ENCODE measurements at places on chromosomes 4 and X. TPM values are rescaled to one million over a fixed set of nuclear protein-coding genes. Genes with fewer than 3 reads are reported as not detected.

DNA sequence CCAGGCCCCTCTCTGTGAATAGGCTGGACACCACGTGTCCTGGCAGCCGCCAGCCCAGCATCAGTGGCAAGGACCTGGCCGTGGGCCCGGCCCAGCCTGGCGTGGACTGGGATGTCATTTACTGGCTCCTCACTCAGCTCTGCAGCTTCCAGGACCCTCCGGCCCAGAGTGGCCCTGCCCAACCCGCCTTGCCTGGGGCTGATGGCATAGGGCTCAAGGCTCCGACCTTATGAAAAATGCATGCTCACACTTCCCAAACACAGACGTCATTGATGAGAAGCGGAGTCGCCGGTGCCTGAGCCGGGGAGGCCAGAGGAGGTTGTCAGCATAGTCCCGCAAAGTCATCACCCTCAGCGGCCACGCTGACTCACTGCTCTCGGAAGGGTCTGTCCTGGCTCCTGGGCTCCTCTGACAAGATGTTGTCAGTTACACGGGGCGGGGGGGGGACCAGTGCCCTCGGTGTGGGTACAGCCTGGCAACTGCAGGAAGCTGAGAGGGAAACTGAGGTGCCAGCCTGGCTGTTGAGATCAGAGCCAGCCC, 14.3 kb downstream of the CFAP99 start:
- DNase-seq: no peak

- DNase-seq: no peak
These were observed 467.7 kb downstream of the NKX6-1 start for GRCh38 chr4:84031401-84031800.

The MFAP3L gene
- total RNA-seq: 1.6 TPM

GRCh38 chr4:39908284-39908683, 69.4 kb downstream of the PDS5A start:
- DNase-seq: no peak

- DNase-seq: no peak
These were observed 2.5 kb upstream of the SPANXD start for GRCh38 chrX:141701072-141701471.

DNA sequence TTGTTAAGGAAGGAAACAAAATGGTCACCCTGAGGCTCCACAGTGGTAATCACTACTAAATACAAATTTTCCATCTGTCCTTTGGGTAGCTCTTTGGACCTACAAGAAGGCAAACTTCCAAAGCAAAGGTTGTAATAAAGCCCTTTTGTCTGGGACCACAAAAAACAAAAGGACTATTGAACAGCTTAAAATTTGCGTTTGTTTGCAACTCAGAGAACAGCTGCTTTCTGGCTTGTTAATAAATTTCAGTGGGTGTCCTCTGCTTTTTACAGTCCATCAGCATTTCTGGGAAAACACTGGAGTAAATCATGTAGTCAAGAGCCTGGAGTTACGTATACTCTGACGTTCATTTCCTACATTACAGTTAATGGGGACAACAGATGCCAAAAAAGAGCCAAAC, 439.7 kb upstream of the DIAPH2 start:
- DNase-seq: no peak

DNA sequence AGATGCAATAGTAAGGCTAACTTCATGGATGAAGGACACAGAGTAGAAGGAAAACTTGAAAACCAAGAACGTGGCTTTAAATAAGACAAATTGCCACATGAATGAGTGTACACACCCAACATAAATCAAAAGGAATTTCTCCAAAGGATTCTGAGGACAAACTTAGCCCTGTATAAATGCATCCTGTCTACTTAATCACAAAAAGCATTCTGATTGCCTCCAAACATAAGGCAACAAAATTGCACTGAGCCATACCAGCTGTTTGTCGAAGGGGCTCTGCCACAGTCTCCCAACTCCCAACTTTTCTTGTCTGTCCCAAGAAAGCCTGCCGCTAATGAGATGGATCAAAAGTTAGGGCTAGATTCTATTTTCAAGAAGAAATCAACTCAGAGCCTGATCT, 194.3 kb downstream of the SOWAHB start:
- DNase-seq: no peak

- no peak for DNase-seq
These were observed 176.1 kb upstream of the PSAPL1 start for GRCh38 chr4:7610841-7611240.

- no peak for DNase-seq
These were observed 122.9 kb downstream of the PPA2 start for GRCh38 chr4:105350859-105351490.

DNA sequence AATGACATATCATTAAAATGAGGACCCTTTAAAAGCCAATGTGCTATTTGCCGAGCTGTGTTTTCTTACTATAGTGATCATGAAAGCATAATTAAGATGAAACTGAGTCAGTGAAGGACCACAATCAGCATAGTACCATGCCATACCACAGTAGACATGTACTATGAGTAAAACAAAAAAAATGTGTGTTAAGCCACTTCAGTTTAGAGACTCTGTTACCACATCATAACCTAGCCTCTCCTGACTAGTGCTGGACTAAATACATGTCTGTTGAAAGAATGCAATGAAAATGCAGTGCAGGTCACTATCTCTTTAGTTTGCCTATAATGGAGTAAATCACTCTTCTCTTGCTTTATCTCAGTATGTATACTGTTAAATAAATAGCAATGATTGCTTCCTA, 12.3 kb upstream of the DDX53 start:
- no peak for DNase-seq

DNA sequence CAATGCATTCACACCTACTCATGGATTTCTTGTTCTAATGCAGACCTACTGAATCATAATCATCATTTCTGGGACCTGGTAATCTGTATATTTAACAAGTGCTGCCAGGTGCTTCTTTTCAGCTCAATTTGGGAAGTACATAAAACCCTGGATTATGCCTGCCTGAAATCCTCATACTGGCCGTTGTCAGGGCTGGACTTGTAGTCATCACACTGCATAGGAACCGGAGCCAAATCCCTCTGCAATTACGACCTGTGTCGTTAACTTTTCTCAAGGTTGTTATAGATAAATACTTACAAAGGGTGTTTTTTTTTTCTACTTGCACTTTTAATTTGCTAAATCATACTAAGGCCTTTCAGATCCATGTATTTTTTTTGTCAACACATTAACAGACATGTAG, 294.9 kb upstream of the PRPS2 start:
- no peak for DNase-seq

DNA sequence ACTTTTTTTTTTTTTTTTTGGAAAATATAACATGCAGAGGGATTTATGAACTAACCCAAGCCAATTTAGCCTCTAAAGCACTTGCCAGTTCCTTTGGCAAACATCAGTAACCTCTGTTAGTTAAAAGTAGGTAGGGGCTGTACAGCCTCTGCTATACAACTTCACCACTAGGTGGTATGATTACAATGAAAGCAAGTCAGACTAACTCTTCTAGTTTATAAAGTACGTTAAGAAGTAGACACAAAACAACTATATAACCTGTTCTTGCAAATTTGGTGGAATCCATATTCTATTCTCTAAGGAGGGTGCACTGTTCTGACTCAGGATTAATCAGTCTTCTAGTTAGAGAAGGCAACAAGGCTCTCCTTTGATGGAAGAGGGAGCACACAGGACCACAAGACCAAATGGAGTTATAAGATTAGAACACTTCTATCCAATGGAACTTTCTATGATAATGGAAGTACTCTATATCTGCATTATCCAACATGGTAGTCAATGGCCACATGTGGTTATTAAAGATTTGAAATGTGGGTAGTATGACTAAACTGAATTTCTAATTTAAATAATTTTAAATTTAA, 12.8 kb downstream of the AIMP1 start:
- no peak for DNase-seq

The SSX1 gene
- total RNA-seq: not detected

GRCh38 chrX:101257448-101258258, 33.5 kb downstream of the TAF7L start:
- DNase-seq: no peak

DNA sequence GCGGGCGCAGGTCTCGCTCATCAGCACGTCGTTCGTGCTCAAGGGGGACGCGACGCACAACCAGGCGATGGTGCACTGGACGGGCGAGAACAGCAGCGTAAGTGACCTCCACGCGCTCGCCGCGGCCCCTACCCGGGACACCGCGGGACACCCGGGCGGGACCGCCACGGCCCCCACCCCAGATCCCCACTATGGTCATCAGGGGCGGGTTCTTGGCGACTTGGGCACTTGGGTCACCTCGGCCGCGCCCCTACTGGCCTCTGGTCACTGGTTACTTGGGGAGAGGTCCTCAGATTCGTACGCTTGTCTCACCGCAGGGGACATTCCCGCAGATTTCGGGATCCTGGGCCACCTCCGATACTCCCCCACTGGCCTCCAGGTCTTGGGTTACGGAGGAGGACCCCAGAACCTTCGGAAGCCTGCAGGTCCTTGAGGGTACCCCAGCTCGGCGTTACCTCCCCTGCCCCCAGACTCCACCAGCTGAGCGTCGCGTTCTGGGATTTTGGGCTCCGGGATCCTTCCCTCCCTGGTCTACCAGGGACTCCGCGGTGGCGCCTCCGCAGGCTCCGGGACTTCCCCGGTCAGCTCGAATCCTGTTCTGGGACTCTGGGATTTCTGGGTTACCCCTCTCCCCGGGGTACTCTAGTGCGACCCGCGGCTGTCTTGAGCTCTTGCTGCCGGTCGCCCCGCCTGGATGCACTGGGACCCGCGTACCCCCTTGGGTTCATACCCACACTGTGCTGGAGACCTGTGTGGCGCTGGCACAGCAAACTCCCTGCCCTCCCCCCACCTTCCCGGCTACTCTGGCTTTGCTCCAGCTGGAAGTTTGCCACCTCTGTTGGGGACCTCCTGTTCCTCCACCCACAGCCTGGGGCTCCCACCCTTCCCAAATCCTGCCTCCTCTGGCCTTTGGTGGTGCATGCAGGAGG, 956 bp downstream of the SORCS2 start:
- no peak for DNase-seq

- no peak for DNase-seq
These were observed 67.4 kb downstream of the VCX2 start for GRCh38 chrX:8103655-8104054.

The RBM46 gene
- total RNA-seq: not detected

DNA sequence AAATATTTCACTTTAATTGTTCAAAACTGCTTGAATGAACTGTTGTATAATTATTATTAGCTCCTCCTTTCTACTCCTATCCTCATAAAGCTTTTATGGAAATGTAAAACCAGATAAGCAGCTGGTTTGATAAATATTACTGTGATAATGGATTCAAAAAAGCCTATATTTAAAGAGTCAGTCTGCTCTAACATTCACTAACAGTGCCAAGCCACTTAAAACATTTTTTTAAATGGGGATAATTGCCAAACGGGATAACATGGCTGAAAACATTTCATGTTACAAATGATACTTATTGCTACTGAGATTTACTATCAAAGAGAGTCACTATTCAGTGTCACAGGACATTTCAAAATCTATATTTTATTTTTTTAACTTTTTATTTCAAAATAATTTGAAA, 17.4 kb downstream of the ARHGAP24 start:
- no peak for DNase-seq

DNA sequence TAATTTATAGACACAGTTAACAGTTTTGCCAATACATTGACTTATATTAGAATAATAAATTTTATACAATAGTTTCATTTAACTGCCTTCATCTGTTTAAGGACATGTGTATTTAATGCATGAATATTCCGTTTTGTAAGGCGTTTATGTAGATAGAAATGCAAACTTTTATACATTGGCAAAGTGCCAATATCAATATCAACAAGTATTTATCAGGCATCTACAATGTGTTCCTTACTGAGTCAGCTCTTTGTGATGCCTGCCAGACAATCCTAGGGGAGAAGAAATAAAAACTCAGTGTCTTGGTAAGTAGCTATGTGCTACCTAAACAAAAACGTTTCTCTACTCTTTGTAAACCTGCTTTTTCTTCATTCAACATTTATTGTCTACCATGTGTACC, 1142.2 kb downstream of the C4orf33 start:
- DNase-seq: no peak

The PACRGL gene
- 18.4 TPM for total RNA-seq
